ENCODE measurements at places on chromosomes 1 and 21.

GRCh38 chr1:38266197-38266520, 219.6 kb upstream of the POU3F1 start:
- no peak for DNase-seq

GRCh38 chr1:169043823-169044222, 62.7 kb upstream of the ATP1B1 start:
- no peak for DNase-seq

- DNase-seq, result no peak
These were observed 114.3 kb downstream of the DMRTB1 start for GRCh38 chr1:53573522-53573921.

GRCh38 chr1:238345837-238346236, 455.1 kb upstream of the ZP4 start:
- no peak for DNase-seq

DNA sequence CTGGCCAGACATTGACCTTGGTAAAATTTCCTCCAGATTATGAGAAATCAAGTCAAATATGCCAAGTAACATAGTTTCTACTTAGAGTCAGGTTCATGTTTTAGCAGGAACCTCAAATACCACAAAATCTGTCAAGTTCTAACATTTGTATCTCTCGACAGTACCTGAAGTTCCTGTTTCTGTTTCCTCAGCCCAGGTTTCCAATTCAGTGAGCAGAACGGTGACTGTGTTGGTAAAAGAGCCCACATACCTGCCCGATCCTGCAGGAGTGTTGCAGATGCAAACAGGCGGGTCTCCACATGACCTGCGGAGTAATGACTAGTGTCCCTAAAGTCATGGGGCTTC, 57.9 kb upstream of the LGALS8 start:
- DNase-seq, result no peak

DNA sequence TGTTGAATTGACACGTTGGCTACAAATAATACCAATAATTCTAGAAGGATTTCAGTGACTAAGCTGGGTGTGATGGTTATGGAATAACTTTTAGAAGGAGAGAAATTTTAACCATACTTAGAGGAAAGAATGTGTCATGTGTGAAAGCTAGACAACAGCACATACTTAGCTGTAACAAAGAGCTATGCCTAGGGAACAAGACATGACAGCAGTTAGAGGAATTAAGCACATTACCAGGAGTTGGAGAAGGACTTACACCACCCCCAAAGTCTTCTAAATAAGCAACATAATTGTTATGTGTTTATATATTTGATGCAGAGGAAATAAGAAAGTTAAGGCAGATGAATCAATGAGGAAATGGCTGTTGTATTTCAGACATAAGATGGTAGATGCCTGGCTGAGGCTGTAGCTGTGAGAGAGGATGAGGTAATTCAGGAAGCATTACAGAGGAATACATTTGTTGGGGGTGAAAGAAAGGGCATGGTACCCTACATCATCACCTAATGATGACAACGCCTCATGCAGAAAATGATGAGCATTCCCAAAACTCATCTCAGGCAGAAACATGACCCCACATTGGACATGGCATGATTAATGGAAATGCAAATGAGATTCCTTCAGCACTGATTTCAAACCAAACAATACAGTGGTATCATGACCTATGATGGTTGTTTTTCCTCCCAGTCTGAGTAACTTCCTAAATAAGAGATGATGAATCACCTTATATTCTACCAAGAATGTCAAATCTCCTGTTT, 211.5 kb downstream of the LHX8 start:
- DNase-seq, result peak; percentile 80

All from fibroblast of skin of right biceps (primary cell).